ENCODE measurements at places on chromosomes 7 and 10. TPM values are rescaled to one million over a fixed set of nuclear protein-coding genes. Genes with fewer than 3 reads are reported as not detected.

UCN3 gene
- total RNA-seq = not detected

CRPPA gene
- 0.17 TPM for total RNA-seq

CLCN1 gene
- not detected for total RNA-seq

EIF4H gene
- 263 TPM for total RNA-seq

CCDC146 gene
- 20.1 TPM for total RNA-seq

IFIT1B gene
- not detected for total RNA-seq

CNPY1 gene
- total RNA-seq = not detected

DNA sequence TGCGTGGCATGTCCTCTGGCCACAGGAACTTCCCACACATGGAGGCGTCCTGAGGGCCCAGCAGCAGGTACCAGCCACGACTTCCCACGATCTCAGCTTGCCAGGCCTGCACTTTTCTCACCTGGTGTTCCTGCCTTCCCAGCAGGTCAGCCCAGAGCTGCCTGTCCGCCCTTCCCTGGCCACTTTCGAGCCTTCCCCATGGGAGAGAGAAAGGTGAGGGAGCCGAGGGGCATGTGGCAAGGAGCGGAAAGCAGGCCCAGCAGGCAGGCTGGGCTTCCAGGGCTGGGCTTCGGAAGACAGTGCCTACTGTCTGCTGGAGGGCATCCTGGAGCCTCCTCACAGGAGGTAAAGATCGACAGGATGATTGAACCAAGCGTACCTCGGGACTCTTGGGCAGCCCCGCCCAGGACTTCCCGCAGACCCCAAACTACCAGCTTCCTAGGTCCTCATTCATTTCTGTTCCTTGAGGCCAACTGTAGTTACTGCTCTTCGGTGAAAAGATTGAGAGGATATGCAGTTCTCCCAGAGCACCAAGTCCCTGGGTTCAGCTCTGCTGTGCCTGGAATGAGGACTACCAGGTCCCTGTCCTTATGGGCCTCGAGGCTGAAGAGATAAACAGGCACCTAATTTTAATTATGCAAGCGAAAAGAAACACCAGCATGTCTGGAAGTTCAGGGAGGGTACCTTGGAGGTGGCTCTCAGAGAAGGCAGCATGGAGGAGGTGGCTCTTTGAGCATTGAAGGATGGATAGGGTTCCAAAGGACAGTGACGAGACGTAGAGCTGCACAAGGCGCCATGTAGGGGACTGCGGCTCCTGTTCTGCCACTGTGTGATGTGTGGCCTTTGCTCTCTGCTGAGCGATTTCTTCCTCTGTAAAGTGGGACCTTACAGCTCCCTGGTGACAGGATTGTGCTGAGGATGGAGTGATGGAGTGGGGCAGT is 87.8 kb downstream of the ZMIZ1 start:
- no peaks in the 10 kb centered on the region for H3K27me3 ChIP-seq
- no peak overlapping the region for H3K4me3 ChIP-seq
- no peak for DNase-seq
- no peak overlapping the region for H3K27ac ChIP-seq

GRCh38 chr7:129100827-129101166 is 43.7 kb upstream of the TSPAN33 start:
- peaks cover 5% of the 10 kb centered on the region for H3K27me3 ChIP-seq
- DNase-seq = no peak
- H3K36me3 ChIP-seq = no peaks in the 10 kb centered on the region
- no peak overlapping the region for H3K27ac ChIP-seq

GRCh38 chr10:42997151-42997848 is 79.6 kb upstream of the RET start:
- H3K4me1 ChIP-seq = no peaks in the 10 kb centered on the region
- no peaks in the 10 kb centered on the region for H3K27me3 ChIP-seq
- DNase-seq = no peak
- no peak overlapping the region for H3K4me3 ChIP-seq
- H3K27ac ChIP-seq = no peak overlapping the region

GRCh38 chr10:2925631-2926030 is 141.7 kb upstream of the PFKP start:
- no peaks in the 10 kb centered on the region for H3K36me3 ChIP-seq
- H3K27me3 ChIP-seq = no peaks in the 10 kb centered on the region
- no peak overlapping the region for H3K27ac ChIP-seq
- H3K4me3 ChIP-seq = no peak overlapping the region
- peaks cover 4% of the 10 kb centered on the region for H3K4me1 ChIP-seq

DNA sequence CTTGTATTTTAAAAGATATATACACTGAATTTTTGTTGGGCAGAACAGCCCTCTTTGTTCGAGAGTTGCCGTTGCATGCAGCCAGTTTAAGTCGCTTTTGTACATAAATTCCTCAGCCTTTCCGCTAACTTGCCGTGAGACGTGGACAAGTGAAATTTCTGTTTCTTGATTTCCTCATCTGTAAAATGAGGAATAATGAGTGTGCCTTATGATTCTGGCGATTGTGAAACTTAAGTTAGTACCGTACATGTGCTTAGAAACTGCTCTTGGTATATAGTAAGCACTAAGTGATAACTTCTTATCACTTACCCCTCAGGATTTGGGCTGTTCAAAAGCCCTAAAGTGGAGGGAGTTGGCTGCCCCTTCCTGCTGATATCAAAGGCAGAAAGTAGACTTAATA is 1.4 kb downstream of the CCNJ start:
- DNase-seq = no peak
- no peaks in the 10 kb centered on the region for H3K27me3 ChIP-seq
- H3K4me3 ChIP-seq = peak overlapping the region; percentile 20
- H3K36me3 ChIP-seq = no peaks in the 10 kb centered on the region
- no peak overlapping the region for H3K27ac ChIP-seq
- peaks cover 23% of the 10 kb centered on the region for H3K4me1 ChIP-seq

DNA sequence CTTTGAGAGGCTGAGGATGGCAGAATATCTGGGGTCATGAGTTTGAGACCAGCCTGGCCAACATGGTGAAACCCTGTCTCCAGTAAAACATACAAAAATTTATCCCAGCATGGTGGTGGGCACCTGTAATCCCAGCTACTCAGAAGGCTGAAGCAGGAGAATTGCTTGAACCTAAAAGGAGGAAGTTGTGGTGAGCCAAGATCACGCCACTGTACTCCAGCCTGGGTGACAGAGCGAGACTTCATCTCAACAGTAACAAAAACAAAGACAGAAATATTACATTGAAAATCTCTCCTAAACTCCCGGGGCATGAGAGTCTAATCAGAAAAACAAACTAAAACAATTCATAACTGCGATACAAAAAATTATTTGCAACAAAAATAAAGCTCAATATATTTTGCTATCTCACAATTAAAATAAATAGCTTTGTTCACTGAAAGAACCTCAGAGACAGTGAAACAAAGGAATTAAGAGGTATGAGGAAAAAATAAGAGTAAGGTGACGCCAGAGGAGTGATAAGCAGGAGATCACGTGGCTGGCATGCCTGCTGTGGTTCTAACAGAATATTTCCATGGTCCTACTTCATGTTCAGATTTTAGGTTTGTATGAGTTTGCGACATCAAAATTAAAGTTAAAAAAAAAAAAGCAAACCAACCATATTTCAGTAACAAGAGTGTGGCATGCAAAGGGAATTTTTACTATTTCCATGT is 527.7 kb upstream of the POM121L12 start:
- H3K36me3 ChIP-seq = no peaks in the 10 kb centered on the region
- H3K27me3 ChIP-seq = no peaks in the 10 kb centered on the region
- no peak overlapping the region for H3K4me3 ChIP-seq
- H3K27ac ChIP-seq = no peak overlapping the region
- no peak for DNase-seq
- H3K4me1 ChIP-seq = no peaks in the 10 kb centered on the region

DNA sequence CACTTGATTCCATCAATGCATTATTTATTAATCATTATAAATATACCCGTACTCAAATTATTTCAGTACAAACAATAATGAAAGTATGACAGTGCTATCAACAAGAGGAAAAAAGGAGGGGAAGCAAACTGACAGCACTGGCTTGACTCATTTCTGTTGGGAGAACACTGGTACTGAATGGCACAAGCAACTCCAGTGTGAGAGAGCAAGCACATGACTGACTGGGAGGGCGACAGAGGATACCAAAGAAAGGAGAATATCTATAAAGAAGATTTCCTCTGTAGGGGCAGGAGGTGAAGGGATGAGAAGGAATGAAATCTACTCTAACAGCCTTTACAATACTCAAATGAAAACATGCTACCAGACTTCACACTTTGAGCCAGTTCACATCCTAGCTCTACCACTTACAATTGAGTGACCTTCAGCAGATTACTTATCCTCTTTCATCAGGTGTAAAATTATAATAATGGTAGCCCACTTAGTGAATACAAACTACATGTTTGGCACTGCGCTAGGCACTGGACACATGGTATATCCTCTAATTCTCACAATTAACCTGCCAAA is 1.5 kb downstream of the USP54 start:
- no peaks in the 10 kb centered on the region for H3K27me3 ChIP-seq
- H3K4me3 ChIP-seq = no peak overlapping the region
- peaks cover 16% of the 10 kb centered on the region for H3K4me1 ChIP-seq
- H3K27ac ChIP-seq = no peak overlapping the region
- H3K36me3 ChIP-seq = no peaks in the 10 kb centered on the region
- DNase-seq = no peak

GRCh38 chr7:143012001-143012400 is 14.9 kb downstream of the OR9A2 start:
- peaks cover 15% of the 10 kb centered on the region for H3K27me3 ChIP-seq
- no peak for DNase-seq
- H3K4me1 ChIP-seq = no peaks in the 10 kb centered on the region
- no peak overlapping the region for H3K4me3 ChIP-seq

DNA sequence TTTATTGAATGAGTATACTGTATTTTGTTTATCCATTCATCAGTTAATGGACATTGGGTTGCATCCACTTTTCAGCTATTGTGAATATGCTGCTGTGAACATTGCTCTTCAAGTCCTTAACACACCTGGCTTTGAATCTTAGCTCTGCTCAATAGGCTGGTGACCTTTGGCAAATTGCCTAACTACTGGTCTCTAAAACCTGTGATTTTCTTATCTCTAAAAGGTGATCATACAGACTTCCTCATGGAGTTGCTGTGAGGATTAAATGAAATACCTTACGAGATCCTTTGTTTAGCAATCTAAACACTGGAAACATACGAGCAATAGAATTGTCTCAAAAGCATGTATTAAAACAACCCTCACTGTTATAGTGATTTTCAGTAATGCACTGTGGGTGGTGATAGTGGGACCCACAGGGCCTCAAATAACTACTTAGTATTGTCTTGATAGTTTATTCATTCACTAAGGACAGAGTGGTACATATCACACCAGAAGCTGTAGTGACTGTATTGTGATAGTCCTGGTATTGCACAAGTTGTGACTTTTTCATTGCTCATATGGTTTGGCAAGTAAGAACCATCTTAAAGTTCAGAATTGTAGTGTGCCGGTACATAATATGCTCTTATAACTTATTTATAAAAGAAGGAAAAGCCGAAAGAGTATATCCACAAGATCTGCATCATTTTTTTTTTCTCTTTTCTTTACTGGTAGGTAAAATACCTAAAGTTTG is 257.6 kb downstream of the EXOC4 start:
- H3K4me3 ChIP-seq = no peak overlapping the region
- H3K36me3 ChIP-seq = no peaks in the 10 kb centered on the region
- H3K4me1 ChIP-seq = no peaks in the 10 kb centered on the region
- no peak overlapping the region for H3K27ac ChIP-seq
- H3K27me3 ChIP-seq = no peaks in the 10 kb centered on the region

GRCh38 chr7:129055294-129055816 is 444 bp upstream of the TNPO3 start:
- peaks cover 43% of the 10 kb centered on the region for H3K4me1 ChIP-seq
- H3K27me3 ChIP-seq = peaks cover 7% of the 10 kb centered on the region
- no peak for DNase-seq

GRCh38 chr7:41911792-41912191 is 208.9 kb upstream of the INHBA start:
- H3K27me3 ChIP-seq = no peaks in the 10 kb centered on the region
- H3K4me1 ChIP-seq = no peaks in the 10 kb centered on the region
- no peak overlapping the region for H3K4me3 ChIP-seq

GRCh38 chr7:28123752-28124151 is 56.8 kb downstream of the JAZF1 start:
- DNase-seq = peak; percentile 31
- no peaks in the 10 kb centered on the region for H3K27me3 ChIP-seq
- peaks cover 75% of the 10 kb centered on the region for H3K4me1 ChIP-seq
- no peaks in the 10 kb centered on the region for H3K36me3 ChIP-seq
- peak overlapping the region; percentile 56 for H3K4me3 ChIP-seq

DNA sequence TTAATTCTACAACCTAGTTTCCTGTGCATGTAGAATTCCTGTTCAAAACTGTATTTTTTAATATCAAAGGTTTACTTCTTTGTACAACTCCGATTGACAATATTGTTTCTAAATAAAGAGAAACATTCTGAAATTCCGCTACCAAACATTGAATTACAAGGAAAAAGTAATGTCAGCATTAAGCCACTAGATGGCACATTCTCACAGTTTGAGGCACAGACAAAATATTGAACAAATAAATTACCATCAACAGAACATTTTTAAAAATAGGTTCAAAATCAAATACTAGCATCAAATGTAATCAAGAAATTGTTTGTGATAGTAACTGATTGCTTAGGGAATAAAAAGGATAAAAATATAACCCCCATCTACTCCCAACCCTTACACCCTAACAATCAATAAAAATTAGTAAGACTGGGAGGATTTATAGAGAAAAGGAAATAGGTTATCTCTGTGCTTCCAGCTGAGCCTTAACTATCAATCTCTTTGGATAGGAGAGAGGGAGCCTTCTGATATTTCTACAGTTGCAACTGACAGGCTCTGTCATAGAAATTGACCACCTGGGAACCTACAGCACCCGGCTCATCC is 86.6 kb upstream of the C7orf33 start:
- no peak overlapping the region for H3K27ac ChIP-seq
- no peaks in the 10 kb centered on the region for H3K27me3 ChIP-seq
- peak; percentile 53 for DNase-seq
- no peak overlapping the region for H3K4me3 ChIP-seq
- H3K4me1 ChIP-seq = peaks cover 3% of the 10 kb centered on the region
- no peaks in the 10 kb centered on the region for H3K36me3 ChIP-seq

GRCh38 chr7:124808206-124808605 is 42.6 kb upstream of the GPR37 start:
- H3K4me1 ChIP-seq = no peaks in the 10 kb centered on the region
- no peaks in the 10 kb centered on the region for H3K36me3 ChIP-seq
- peaks cover 2% of the 10 kb centered on the region for H3K27me3 ChIP-seq
- H3K4me3 ChIP-seq = no peak overlapping the region
- no peak for DNase-seq

- peak; percentile 38 for DNase-seq
- H3K4me3 ChIP-seq = no peak overlapping the region
- H3K4me1 ChIP-seq = no peaks in the 10 kb centered on the region
- no peak overlapping the region for H3K27ac ChIP-seq
- no peaks in the 10 kb centered on the region for H3K36me3 ChIP-seq
Observed at GRCh38 chr10:60099998-60100747, 193.8 kb upstream of the CCDC6 start.

DNA sequence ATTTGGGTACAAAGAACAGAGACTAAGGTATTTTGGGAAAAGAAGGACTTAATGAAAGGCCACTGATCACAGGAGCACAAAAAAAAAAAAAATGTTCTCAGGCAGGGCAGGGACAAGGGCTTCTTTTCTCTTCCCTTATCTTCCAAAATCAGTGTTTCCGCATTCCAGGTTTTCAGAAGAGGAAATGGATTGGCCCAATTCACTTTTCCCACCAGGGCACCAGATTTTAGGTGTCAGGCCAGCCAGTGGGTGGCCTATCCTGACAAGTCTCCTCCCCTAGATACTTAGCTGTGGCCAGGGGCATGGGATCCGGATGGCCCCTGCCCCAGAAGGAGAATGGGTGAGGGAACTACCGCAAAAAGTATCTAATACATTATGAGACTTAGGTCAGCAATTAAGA is 88.9 kb upstream of the WAC start:
- H3K4me3 ChIP-seq = no peak overlapping the region
- H3K27ac ChIP-seq = no peak overlapping the region
- no peaks in the 10 kb centered on the region for H3K36me3 ChIP-seq
- no peaks in the 10 kb centered on the region for H3K4me1 ChIP-seq
- no peaks in the 10 kb centered on the region for H3K27me3 ChIP-seq
- DNase-seq = no peak

Measured in CD4-positive, CD25-positive, alpha-beta regulatory T cell (primary cell).